Endodermal cell (in vitro differentiated cells): ENCODE measurements at places on chromosomes 4 and X. TPM values are rescaled to one million over a fixed set of nuclear protein-coding genes. Genes with fewer than 3 reads are reported as not detected.

ADGRL3 gene
- 9.6 to 10.7 TPM (median 9.9 TPM) in 3 replicates for total RNA-seq

ADH7 gene
- total RNA-seq: not detected in 2 replicates

DNA sequence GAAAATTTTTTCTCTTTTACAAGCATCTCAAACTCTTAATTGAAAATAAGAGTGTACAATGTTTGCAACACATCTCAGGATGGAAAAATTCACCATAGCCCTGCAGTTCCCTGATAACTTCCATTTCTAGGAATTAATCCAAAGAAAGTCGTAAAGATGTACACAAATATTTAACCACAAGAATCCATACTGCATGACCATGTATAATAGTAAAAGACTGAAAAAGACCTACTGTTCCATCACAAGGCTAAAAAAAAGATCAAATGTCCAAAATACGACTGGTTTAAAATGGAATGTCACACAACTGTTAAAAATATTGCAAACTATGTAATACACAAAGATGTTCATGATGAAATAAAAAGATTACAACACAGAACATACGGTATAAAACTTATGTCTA lies 32.1 kb downstream of the HUWE1 start:
- no peak for DNase-seq

PHOX2B gene
- total RNA-seq: not detected in 2 replicates

DNA sequence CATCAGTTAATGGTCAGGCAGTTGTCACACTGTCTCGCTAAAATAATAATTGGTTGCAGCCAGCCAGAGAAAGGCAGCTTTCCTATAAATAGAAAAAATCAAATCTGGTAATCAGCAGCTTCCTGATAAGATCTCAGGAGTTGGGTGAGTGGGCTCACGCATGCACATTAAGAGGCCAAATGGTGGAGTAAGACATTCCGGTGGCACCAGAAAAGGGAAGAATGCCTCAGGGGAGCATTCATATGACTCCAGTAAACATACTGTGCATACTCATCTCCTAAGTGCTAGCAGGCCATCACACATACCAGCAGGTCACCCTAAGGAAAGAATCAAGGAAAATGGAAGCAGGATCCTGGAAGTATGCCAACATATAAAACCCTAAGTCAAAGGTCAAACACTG lies 40.1 kb downstream of the UGT2B15 start:
- DNase-seq: no peak

DTHD1 gene
- total RNA-seq: not detected in 3 replicates

GRCh38 chrX:40148385-40149285 lies 50.9 kb upstream of the BCOR start:
- peak; percentile 87 for DNase-seq

COX7B2 gene
- not detected in 2 replicates for total RNA-seq

DNA sequence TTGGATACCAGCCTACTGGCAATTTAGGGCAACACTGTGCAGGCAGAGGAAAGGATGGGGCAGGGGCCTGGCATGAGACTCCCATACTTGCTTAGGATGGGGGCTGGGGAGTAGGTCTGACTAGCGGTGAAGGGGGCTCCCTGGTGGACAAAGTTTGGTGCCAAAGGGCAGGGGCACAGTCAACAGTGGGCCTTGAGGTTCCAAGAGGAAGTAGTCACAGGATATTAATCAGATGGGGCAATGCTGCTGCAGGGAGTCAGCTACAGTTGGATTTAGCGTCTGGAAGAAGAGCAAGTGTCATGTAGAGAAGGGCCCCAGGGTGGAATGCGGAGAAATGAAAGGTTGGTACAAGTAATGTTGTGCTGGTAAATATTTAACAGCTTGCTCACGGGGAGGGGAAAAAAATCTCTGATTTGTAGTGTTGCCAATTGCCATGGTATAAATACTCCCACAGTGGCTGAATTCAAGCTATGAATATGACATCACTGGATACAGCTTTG lies 139.4 kb downstream of the PJA1 start:
- peak; percentile 14 for DNase-seq

GRCh38 chr4:174467107-174467506 lies 55.2 kb downstream of the HPGD start:
- DNase-seq: no peak

DNA sequence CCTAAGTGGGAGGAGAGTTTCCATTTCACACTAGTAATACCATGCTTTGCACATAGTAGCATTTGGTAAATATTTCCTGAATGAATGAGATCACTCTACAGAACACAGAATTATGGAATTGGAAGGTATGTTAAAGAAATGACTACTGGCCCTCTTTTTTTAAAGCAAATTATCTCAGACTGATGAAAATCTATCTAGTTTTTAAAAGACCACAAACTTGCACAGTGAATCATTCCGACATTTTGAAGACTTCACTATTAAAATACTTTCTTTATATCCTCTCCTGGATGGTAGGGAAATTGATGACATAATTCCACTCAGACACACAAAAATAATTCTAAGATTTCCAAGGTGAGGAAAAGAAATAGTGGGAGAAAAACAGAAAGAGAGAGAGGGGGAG lies 68.4 kb upstream of the ETNPPL start:
- no peak for DNase-seq

ACOX3 gene
- 146 to 154 TPM (median 147 TPM) in 3 replicates for total RNA-seq

DNA sequence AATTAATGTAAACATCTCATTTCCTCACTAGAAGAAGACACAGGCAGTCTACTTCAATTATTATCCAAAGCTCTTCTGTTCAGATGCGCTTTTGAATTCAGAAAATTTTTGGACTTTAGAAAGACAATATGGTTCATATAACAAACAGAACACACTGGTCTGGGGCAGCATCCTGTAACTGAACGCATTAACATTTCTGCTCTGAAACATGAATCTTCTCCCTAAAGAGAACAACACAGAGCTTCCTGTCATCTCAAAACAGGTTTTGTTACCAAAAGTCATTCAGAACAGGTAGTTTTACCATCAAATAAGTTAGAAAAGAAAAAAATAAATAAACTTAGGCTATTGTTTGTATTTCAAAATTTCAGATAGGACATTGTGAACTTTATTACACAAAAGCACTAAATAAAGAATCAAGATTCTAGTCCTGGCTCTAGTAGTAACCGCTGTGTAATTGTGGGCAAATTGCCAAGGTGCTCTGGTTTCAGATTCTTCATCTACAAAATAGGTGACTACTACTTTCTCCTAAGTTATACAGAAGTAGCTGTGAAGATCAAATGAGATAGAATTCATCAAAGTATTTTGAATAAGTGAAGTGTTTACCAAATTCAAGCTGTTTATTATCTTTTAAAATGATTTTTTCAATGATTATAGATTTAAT lies 252.3 kb upstream of the RASGEF1B start:
- DNase-seq: no peak

DNA sequence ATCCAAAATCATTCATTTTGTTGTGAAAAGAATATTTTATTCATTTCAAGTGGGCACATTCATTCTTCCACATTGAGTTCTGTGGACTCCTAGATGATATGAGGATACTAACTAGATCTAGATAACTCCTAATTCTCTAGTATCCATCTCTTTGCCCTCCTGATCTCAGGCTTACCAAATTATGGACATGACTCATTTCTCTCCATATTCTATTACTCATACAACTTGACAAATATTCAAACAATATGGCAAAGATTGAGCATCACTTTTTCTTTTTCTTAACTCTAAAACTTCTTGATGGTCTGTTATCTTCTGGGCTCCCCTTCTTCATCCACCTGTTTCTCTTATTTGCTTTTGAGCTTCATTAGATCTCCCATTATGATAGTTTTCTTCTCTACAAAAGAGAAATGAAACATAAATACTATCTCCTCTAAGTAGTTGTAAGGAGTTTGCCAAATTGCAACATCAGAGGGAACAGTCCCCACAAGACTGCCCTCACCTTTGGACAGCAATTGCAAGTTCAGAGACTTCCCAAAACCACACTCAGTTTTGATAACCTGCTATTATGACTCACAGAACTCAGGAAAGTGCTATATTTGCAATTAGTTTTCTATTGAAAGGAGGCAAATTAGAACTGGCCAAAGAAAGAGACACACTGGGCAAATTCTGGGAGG lies 422.9 kb downstream of the SPRY1 start:
- DNase-seq: no peak

LRCH2 gene
- 0.75 to 1.1 TPM (median 1.0 TPM) in 3 replicates for total RNA-seq

DNA sequence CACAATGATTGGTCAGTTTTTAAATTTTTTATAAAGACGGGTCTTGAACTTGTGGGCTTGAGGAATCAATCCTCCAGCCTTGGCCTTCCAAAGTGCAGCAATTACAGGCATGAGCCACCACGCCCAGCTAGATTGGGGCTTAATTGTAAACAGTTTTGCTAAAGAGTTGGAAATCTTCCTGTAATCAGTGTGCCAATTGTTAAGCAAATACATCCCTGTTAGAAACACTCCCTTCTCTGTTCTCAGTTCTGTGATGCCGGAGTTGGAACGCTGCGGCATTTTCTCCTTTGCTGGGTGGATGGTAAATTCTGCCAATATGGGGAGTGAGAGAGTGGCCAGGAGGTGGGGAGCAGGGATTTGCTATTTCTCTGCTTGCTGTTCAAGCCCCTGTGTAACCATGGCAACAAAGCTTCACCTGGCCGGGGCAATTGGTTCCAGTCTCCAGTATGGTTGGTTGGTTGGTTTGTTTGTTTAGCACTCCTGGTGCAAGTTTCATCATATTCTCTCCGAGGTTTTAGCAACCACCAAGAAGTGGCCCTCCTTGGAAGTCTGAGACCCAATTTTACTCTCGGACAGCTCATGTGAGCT lies 3.0 kb upstream of the SPATA4 start:
- peak; percentile 62 for DNase-seq

BBS12 gene
- total RNA-seq: 1.7 to 5.0 TPM (median 4.2 TPM) in 3 replicates

DNA sequence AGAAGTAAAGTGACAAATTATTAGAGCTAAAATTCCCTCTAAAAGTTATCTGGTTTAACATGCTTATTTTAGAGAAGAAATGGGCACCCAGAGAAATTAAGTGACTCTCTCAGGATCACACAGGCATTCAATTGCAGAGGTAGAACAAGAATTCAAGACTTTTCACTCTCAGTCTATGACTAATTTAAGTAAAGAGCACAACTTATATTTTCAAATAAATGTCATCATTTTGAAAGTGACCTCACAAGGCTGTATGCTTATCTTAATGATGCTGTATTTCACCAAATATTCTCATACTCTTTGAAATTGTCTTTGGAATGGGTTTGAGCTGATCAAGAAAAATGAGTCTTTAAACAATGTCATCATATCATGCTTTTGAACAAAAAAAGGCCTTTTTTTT lies 15.3 kb downstream of the GPR174 start:
- no peak for DNase-seq

GRCh38 chr4:139574641-139575040 lies 18.6 kb upstream of the SETD7 start:
- no peak for DNase-seq

DNA sequence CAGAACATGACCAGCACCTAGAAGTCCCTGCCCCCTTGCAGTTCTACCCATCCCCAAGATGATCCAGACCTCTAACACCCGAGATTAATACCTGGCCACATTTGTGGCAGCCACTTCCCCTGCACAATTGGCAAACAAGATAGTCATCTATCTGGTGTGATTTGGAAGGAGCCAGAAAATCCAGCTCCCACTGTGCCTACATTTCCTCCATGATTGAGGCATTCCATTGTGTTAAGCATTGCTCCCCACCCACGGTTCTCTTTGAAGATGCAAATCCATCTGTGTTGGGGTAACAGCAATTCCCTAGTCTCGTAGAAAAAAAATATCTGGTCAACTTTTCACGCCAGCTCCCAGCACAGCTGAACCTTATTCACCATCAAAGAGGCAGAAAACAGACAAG lies 405.0 kb downstream of the BCOR start:
- DNase-seq: peak; percentile 63

GRCh38 chr4:83093060-83093640 lies 21.4 kb downstream of the PLAC8 start:
- peak; percentile 81 for DNase-seq

USP27X gene
- 7.1 TPM in 2 replicates for total RNA-seq

GRCh38 chrX:46710927-46711623 lies 47.8 kb downstream of the SLC9A7 start:
- DNase-seq: no peak

DNA sequence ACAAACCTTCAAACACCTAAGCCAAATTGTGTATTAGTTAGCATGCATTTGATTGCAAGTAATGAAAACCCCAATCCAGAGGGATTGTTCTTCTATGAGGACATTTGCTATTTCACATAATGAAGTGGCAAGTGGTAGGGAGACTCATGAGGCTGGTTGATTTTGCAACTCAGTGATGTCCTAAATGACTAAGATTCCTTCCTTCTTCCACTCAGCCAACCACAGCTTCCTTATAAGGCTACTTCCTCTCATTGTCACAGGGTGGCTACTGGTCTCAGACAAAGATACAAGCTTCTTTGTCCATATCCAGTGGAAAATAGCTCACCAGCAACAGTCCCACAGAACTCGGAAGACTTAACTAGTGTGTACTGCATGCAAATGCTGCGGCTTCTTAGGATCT lies 5.3 kb upstream of the OTC start:
- DNase-seq: no peak

GRCh38 chr4:146059865-146060264 lies 115.7 kb upstream of the LSM6 start:
- DNase-seq: no peak
